ENCODE measurements at places on chromosomes 5 and 9.

DNA sequence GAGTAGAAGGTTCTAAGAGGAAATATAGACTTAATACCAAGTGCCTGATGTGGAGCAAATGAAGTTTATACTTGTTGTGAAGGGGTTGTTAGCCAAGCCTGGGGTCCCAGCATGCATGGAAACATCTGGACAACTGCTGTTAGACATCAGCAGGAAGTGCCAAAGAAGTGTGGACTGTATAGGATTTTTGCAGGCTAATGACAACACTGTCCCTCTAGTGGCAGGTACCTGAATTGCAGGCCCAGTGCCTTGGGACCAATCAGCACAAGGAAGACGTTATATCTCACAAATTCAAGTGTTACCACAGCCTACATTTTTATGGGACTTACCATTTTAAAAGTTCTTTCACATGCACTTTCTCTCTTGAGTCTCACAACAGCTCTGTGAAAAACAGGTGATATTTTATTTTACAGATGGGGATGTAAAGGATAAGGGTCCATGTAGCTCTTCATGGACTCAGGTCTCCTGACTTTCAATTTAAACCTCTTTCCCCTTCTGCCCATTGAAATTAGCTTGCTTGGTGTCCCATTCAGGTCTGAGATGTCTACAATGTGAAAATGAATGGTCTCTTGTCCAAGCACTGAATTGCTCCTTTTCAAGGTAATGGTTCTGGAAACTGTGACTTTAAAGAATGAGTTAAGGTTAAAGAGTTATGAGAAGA, 89.0 kb upstream of the MAP1B start:
- peak; percentile 85 for DNase-seq

DNA sequence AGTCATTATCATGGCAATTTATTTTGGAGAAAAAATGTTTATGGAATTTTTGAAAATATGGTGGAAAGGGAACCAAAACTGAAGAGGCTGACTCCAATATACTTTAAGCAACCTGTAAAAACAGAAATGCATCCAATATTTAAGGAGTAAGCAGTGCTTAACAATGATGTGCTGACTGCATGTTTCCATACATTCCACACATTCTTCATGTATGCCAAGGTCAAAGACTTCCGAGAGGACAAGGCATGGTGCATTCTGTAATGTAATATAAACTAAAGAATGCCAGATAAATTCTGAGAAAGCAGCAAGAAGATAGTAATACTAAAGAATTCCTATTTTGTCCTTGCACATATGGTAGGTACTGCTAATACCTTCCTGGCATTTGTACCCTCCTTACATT, 2015.9 kb upstream of the CDH9 start:
- DNase-seq, result no peak

DNA sequence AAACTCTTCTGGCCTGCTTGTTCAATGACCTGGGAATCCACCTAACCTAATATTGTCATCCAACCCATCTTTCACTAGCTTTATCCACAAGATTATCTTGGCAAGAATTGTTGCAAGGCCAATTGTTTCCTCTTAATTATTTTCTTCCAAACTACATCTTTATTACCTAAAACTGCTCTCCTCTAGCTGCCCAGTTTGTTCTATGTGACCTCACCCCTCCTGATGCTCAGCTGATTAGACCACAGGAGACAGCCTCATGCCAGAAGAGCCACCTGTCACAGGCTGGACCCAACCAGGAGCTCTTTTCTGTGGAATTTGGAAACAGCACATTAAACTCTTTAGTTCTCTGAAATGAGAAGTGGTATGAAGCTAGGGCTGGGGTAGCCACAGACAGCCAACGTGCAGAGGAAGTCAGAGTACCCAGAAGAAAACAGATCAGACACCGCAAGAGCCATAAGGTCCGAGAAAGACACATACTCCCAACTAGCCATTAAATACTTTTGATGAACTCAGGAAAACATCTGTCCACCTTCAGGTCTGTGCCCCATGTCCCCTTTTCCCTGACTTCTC, 12.0 kb downstream of the SAXO1 start:
- no peak for DNase-seq

DNA sequence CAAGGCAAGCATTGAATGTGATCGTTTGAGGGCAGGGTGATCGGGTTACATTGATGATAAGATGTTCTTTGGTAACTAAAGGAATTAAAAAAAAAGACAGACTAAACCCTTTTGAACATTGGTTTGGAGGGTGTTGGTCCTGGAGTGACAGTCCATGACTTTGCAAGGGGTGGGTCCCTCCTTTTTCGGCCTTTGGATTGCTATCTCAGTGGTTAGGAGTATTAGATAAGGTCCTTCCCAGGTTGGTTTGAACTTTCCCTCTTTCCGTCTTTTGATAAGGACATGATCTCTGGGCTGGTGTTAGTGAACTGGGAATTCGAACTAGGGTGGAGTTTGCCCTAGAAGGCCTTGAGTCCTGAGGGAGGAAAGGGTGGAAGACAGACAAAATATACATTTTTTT, 5.4 kb upstream of the ABO start:
- no peak for DNase-seq

GRCh38 chr9:90970608-90971007, 169.0 kb downstream of the SYK start:
- no peak for DNase-seq

DNA sequence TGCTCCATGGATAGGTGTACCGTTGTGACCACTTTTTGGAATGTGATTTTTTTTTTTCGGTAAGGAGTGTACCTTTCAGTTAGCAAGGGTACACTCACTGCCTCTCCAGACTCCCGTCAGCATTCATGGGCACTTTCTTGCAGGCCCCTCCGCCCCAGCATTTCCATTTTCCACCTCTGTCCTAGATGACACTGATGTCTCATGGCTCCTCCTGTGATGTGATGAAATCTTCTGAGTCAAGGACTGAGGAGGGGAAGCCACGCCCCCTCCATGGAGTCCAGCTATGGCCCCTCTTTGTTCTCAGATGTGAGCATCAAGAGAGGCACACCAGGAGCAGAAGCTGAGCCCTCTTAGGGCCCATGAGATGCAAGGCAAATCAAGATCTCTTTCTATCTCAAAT, 61.8 kb downstream of the CTSL start:
- no peak for DNase-seq

DNA sequence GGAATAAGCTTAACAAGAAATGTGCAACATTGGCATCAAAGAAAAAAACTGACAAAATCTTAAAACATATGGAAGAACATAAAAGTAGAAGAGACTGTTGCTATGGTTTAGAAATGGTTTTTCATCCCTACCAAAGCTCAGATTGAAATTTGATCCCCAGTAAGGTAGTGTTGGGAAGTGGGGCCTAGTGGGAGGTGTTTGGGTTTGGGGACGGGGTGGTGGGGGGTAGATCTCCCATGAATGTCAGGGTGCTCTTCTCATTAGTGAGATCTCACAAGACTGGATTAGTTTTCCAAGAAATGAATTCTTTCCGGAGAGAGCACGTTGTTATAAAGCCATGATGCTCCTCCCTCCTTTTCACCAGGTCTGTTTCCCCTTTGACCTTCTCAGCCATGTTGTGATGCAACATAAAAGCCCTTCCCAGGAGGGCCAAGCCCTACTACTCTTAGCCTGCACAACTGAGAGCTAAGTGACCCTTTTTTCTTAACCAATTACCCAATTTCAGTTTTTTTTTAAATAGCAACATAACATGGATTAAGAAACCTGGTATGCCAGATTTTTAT, 10.6 kb downstream of the TMEM167A start:
- no peak for DNase-seq

DNA sequence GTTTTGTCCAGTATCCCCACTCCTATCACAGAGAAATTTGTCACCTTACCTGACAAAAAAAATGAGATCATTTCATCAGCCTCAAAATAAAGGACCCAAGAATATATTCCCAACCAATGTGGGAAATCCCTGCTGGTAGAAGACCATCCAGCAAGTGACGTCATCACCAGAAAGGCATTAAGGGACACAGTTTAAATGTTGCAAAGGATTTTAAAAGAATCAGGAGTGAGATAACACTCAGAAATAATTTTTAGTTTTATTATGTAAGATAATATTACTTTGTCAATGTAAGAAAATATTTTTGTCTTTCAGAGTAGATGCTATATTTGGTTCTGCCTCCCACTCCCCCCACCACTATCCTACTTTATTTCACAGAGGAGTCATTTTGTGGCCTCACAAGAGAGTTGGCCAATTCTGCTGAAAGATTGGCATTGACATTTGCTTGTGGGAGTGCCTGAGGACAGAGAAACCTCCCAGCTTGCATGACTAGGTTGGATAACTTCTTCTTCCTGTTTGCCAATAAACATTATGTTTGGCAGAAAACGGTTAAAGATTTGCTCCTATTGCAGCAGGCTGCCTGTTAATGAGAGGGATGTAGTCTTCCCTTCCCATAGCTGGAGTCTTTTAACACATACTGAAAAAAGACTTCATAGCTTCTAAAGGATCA, 288.6 kb upstream of the DAB2 start:
- no peak for DNase-seq

- no peak for DNase-seq
Observed at GRCh38 chr5:138289296-138289695, 14.9 kb upstream of the GFRA3 start.

- DNase-seq, result no peak
Observed at GRCh38 chr9:6827439-6828145, 69.8 kb downstream of the KDM4C start.

DNA sequence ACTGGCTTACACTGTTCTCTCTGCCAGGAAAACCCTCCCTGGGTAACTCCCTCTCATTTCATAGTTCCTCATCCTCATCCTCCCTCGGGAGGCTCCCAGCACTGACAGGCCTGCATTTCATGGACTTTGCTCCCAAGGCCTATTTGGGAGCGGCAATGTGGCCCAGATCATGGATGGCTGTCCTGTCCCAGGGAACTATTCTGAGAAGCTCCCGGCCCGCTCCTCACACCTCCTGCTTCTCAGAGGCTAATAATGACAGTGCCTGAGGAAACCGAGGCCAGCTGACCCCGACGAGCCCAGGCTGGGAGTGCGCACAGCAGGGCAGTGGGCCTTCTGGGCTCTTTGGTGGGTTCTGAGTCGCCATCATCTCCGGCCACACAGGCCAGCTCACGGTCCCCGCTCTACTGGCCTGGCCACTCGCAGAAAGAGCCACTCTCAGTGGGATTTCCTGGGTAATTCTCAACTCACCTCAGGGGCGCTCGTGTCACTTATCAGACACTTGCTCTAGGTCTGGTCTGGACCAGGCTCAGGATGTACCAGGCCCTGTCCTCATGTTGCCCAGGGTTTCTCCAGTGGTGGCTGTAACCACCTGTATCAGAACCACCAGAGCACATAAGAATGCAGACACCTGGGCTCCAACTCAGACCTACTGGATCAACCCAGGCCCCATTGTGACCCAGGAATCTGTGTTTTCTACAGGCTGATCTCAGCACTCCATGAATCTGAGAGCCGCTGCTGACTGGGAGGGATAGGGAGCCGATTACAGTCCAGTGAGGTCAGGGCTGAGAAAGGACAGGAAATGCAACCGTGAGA, 2.0 kb upstream of the DOLPP1 start:
- no peak for DNase-seq

- peak; percentile 78 for DNase-seq
Observed at GRCh38 chr9:136409557-136410455, 608 bp downstream of the ENTR1 start.

DNA sequence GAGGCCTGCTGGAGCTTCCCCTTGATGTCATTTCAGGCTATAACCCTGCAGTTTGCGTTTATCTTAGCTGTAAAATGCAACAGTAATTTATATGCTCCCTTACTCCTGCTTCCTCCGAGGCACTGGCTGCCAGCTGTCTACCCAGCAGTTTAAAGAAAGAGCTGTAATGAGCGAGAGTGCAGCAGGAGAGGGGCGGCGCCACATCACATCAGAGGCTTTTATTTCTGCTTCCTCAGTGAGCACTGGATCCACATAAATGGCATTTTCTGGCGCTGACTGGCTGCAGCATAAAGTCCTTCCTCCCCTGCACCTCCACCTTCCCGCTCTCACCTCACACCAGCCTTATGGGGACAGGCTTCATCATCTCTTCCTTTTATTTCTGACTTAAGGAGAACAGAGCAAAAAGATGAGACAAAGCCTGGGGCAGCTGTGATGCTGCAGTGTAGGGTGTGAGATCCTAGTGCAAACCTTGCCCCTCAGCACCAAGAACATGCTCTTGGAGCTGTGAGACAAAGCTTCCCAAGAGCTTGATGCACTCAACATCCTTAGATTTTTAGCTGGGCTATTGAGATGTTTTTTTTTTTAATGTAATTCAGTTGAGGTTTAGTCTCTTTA, 829.6 kb upstream of the ZNF608 start:
- DNase-seq, result no peak

GRCh38 chr9:82020331-82020730, 31.8 kb downstream of the SPATA31D1 start:
- DNase-seq, result no peak

GRCh38 chr9:33311953-33312352, 21.6 kb downstream of the NFX1 start:
- no peak for DNase-seq

GRCh38 chr9:89502671-89503070, 4.8 kb upstream of the SEMA4D start:
- DNase-seq, result no peak

DNA sequence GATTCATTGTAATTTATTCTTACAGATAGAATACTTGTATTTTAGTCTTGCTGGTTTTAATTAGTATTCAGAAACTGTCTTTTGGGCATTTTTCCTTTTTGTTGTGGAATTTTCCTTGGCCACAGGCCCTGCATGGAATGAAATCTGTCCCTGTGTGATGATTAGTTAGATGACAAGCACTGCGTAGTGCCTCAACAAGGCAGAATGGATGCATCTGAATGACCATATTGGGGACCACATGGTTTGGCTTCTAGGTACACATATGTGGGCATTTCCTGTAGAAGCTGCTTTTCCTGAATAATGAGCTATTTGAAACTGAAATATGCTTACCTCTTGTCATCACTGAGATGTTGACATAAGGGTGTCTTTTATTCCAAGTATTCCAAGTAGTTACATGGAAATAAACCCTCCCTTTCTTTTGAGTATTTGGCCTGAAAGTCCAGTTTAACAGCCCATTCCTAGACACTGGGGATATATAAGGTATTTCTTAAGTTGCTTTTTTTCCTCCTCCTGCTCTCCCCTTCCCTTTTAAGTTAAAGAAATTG, 147.3 kb downstream of the YTHDC2 start:
- no peak for DNase-seq

- no peak for DNase-seq
Observed at GRCh38 chr9:98002808-98003207, 19.7 kb downstream of the ANP32B start.

DNA sequence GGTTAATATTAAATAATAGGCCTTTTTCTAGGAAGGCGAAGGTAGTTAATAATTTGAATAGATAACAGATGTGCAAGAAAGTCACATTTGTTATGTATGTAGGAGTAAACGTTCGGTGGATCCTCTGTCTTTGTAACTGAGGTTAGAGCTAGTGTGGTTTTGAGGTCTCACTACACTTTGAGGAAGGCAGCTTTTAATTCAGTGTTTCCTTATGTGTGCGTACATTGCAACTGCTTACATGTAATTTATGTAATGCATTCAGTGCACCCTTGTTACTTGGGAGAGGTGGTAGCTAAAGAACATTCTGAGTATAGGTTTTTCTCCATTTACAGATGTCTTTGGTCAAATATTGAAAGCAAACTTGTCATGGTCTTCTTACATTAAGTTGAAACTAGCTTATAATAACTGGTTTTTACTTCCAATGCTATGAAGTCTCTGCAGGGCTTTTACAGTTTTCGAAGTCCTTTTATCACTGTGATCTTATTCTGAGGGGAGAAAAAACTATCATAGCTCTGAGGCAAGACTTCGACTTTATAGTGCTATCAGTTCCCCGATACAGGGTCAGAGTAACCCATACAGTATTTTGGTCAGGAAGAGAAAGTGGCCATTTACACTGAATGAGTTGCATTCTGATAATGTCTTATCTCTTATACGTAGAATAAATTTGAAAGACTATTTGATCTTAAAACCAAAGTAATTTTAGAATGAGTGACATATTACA, 45.7 kb downstream of the TGFBR1 start:
- no peak for DNase-seq

Measured in activated CD8-positive, alpha-beta memory T cell treated with anti-CD3 and anti-CD28 coated beads, Interleukin-2, amount 50 U/mL, for 48 hours (primary cell).